ENCODE measurements at places on chromosomes 4 and X.

DNA sequence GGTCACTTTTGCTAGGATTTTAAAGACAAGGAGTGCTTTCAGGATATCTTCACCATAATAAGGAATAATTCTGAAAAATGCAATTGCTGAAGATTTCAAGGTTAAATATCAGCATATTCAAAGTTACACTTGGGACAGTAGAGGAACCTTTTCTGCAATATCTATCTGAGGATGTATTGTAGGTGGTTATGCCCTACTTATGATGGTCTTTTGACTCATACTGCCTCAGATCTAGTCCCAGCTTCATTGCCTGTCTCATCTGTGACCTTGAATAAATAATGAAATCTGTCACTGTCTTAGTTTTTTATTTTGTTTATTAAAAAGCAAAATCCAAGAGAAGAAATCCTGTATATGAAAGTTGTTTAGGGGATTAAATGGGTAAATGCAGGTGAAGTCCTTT, 2.9 kb downstream of the BANK1 start:
- DNase-seq, result no peak

GRCh38 chr4:163332526-163333406, at the start of gene NPY1R:
Gene NPY1R (minus strand): TSS chr4:163332596. CDS start chr4:163326554, 6,042 bp downstream.
- DNase-seq, result no peak

GRCh38 chr4:15245006-15245530, 182.8 kb upstream of the C1QTNF7 start:
- no peak for DNase-seq

- no peak for DNase-seq
Observed at GRCh38 chr4:167248271-167248670, 14.0 kb upstream of the SPOCK3 start.

Measured in vagina (tissue), 2 donors.